ENCODE measurements at places on chromosomes 1 and 21.

GRCh38 chr21:33202464-33203363, 27.0 kb upstream of the IFNAR2 start:
- no peak for DNase-seq

GRCh38 chr1:59214248-59215208, 82.4 kb upstream of the FGGY start:
- no peak for DNase-seq

DNA sequence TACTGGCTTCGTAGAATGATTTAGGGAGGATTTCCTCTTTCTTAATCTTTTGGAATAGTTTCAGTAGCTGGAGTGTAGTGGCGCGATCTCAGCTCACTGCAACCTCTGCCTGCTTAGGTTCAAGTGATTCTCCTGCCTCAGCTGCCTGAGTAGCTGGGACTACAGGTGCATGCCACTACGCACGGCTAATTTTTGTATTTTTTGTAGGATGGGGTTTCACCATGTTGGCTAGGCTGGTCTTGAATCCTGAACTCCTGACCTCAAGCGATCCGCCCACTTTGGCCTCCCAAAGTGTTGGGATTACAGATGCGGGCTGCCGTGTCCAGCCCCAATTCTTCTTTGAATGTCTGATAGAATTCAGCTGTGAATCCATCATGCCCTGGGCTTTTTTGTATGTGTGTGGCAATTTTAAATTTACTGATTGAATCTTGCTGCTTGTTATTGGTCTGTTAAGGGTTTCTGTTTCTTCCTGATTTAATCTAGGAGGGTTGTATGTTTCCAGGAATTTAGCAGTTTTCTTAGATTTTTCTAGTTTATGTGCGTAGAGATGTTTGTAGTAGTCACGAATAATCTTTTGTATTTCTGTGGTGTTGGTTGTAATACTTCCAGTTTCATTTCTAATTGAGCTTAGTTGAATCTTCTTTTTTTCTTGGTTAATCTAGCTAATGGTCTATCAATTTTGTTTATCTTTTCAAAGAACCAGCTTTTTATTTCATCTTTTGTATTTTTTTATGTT, 15.3 kb downstream of the MAN1C1 start:
- no peak for DNase-seq

DNA sequence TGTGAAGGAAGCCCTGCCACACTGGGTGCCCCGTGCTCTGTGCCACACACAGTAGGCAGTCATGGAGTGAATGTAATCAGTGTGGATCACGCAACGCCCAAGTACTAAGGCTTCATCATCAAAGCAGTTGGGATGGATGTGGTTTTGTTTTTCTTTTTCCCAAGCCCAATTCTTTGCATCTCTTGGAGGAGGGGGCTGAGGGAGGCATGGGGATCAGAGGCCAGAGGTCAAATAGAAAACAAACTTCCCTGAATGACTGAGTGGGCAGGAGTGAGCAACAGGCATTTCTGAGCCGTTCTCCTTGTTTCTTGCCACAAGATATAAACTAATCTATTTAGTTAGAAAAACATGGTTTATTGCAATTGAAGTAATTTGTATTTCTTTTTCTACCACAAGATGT, 85.3 kb downstream of the TRABD2B start:
- DNase-seq: no peak

All from activated CD4-positive, alpha-beta T cell treated with anti-CD3 and anti-CD28 coated beads, Interleukin-2, amount 50 U/mL, for 4 hours (primary cell).